H7 (cell line): ENCODE measurements at places on chromosomes 6 and 20.

- no peak for DNase-seq
These were observed 469.3 kb downstream of the CDH26 start for GRCh38 chr20:60427516-60427915.

- DNase-seq: no peak
These were observed 6.9 kb downstream of the PI3 start for GRCh38 chr20:45181639-45182038.

- no peak for DNase-seq
These were observed 12.4 kb downstream of the LAMA4 start for GRCh38 chr6:112241820-112242429.

DNA sequence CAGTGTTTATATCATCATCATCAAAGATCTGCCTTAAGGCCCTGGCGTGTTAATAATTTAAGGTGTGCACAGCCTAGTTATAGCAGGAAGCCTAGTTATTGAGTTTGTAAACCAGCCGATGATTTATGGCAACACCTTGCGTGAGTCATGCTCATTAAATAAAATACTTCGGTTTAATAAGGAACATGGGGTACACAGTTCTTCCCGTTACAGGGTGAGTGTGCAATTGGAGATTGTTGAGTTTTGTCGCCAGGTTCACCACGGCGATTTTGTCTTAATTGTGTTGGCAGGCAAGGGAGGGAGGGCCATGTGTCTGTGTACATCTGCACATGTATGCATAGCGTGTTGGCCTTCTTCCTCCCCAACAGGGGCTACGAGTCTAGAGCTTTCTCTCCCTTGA is 104.0 kb downstream of the TFAP2A start:
- no peak for DNase-seq

DNA sequence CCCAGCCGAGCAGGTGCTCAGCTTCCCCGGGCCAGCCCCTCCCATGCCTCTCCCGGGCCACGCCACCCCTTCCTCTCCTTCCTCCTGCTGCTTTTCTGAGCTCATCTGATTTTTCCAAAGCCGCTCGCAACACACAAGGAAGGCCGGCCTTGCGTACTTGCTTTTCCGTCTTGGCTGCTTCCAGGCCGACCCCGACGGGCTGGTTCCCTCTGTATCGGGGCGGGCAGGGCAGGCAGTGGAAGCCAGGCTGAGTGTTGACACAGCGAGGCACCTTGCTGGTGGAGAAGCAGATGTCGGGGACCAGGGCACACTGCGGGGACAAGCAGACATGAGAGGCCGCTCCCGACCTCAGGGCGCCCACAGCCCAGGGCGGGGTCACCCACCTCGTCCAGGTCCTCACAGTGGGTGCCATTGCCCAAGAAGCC is 21.1 kb downstream of the THBS2 start:
- DNase-seq: no peak
